ENCODE measurements at places on chromosomes 6 and 20.

- no peak for DNase-seq
These were observed 50.5 kb downstream of the BMP7 start for GRCh38 chr20:57215826-57216471.

DNA sequence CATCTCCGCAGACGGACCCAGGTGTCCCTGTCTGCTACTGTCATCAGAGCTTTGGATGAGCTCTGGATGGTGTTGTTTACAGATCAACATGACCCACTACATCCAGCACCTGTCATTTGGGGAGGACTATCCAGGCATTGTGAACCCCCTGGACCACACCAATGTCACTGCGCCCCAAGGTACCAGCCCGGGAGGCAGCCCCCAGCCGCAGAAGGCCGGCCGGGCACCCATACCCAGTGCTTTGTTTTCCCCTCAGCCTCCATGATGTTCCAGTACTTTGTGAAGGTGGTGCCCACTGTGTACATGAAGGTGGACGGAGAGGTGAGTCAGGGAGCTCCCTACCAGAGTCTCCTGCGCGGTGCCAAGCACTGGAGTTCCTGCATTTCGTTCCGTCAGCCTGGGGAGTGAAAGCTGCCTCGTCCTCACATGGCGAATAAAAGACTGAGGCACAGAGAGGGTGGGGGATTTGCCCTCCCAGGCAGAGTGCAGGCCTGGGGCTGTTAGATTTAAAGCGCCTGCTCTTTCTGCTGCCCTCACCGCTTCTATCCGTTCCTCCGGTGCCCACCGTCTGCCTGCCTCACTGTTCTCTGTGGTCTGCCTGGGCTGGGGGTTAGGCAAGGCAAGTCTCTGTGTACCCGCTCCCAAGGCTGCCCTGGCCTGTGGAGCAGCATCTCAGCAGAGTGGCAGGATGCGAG, 14.2 kb downstream of the ERGIC3 start:
- no peak for DNase-seq

GRCh38 chr6:46888031-46888430, 33.7 kb downstream of the ADGRF5 start:
- no peak for DNase-seq

DNA sequence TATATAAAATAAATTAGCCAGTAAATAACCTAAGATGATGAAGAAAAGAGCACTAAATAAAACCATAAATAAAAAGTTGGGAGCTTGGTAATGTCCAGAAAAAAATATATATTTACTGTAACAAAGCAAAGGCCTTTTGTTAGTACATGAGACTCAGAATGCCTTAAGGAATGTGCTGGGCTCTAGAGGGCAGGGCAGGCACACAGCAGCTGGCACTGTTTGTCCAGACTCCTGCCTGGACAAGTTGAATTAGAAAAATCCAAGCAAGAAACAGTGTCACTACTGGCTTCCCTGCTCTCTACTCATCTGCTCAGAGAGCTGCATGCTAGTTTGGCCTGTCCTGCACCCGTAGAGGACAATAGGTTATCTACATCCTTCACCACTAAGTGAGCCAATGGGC, 8.8 kb downstream of the DEFB129 start:
- DNase-seq = no peak

- no peak for DNase-seq
These were observed 26.8 kb downstream of the SLC17A9 start for GRCh38 chr20:62979310-62979709.

DNA sequence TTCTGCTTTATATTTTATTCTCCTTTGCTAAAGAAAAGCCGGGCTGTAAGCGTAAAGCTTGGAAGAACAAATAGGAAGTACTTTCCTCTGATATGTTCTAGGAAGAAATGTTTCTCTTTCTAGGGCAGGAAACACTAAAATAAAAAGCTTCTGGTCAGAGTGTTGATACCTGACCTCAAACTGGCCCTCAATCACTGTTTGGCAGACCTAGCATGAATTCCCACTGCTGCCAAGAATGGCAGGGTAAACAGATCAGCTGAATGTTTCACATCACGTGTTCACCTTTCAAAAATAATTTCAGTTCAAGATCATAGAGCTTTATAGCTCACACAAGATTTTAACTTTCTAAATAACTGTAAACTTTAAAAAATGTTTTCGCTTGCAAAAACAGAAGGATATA, 2.9 kb downstream of the MPC1 start:
- DNase-seq = no peak

- DNase-seq = no peak
These were observed 52.4 kb downstream of the ANKRD6 start for GRCh38 chr6:89485320-89485719.

DNA sequence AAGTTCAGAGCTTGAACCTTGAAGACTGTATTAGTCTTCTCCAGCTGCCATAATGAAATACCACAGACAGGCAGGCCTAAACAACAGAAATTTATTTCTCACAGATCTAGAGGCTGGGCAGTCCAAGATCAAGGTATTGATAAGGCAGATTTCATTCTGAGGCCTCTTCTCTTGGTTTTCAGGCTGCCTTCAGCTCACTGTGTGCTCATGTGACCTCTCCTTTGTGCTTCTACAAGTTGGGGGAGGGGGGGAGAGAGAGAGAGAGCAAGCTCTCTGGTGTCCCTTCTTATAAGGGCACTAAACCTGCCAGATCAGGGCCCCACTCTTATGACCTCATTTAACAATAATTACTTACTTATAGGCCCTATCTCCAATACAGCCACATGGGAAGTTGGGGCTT, 102.6 kb upstream of the RSPO3 start:
- no peak for DNase-seq

DNA sequence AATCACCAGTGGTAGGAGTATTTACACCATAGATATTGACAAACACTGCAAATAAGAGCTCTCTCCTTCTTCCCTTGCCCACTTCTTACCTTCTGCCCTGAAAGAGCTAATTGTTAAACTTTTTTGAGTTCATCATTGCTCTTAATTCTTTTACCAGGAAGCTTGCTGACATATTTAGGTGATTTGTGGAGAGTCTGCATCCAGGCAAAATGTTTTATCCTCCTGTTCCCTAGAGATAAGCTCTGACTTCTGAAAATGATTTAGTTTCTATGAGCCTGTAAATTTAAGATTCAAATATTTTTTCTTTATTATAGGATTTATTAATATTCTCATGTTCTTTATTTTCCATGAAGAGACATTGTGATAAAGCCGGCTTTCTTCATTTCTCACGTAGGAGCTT, 81.5 kb downstream of the ADGRB3 start:
- no peak for DNase-seq

GRCh38 chr6:111657146-111657545, 51.5 kb upstream of the TRAF3IP2 start:
- DNase-seq = no peak

- DNase-seq = peak; percentile 10
These were observed 694.6 kb downstream of the QKI start for GRCh38 chr6:164108869-164109769.

- DNase-seq = no peak
These were observed 114.2 kb upstream of the MTHFD1L start for GRCh38 chr6:150751296-150751695.

- DNase-seq = peak; percentile 53
These were observed at the start of gene PCMTD2 for GRCh38 chr20:64255361-64256281. Gene PCMTD2 (plus strand): TSS chr20:64255748. CDS start chr20:64259966, 4,218 bp downstream.

- no peak for DNase-seq
These were observed 5.8 kb downstream of the C6orf132 start for GRCh38 chr6:42136508-42137193.

- no peak for DNase-seq
These were observed 59.1 kb upstream of the NEDD9 start for GRCh38 chr6:11291582-11291981.

GRCh38 chr20:47330933-47331708, 25.4 kb downstream of the ZMYND8 start:
- no peak for DNase-seq

DNA sequence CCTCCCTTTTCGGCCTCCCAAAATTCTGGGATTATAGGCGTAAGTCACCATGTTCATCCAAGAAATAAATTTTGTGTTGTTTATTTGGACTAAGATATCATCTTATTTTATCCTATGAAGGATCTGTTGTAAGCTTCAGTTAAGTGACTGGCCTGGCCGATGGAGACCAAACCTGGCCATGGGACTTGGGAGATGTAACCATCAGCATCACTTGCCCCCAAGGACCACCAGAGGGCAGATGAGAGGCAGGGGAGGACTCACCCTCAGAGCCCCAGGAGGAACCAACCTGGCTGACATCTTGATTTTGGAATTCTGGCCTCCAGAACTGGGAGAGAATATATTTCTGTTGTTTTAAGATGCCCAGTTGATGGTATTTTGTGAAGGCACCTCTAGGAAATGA, 266.7 kb downstream of the CDH26 start:
- DNase-seq = no peak

- peak; percentile 18 for DNase-seq
These were observed at the start of gene SLC22A23 for GRCh38 chr6:3456898-3457709. Gene SLC22A23 (minus strand): TSS chr6:3457050. CDS start chr6:3456559, 491 bp downstream.

DNA sequence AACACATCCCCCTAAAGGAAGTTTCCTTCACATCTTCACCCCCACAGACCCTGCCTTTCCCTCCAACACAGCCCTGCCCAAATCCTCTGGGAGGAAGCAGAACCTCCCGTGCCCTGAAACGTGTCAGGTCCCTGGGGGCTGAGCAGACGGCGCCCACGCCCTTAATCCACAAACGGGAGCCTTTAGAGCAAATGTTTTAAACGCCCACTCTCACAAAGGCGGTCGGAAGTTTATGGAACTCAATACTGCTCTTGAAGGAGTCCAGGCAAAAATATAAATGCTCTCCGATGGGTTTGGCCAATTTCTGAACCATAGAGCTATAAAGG, 237.1 kb upstream of the AFDN start:
- DNase-seq = no peak

- DNase-seq = no peak
These were observed 15.4 kb upstream of the IYD start for GRCh38 chr6:150353445-150353844.

- no peak for DNase-seq
These were observed 6.8 kb downstream of the PCSK2 start for GRCh38 chr20:17233626-17234025.

GRCh38 chr6:158706369-158706982, 56.6 kb downstream of the SYTL3 start:
- DNase-seq = peak; percentile 14

DNA sequence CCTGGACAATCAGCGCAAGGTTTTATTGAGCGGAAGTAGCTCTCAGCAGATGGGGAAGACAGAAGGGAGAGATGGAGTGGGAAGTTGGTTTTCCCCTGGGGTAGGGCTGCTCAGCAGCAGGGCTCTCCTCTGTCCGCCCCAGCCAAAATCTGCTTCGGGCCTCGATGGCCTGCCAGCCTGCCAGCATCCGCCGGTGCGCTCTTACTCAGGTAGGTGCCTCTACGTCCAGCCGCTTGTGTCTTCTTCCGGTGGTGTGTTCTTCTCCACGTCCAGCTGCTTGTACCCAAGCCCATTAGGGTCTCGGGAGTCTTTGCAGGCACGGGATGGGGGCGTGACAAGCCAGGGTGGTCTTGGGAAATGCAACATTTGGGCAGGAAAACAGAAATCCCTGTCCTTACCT, 1340.0 kb upstream of the MAP3K7 start:
- no peak for DNase-seq

- no peak for DNase-seq
These were observed 296.5 kb downstream of the SMOC2 start for GRCh38 chr6:168737481-168737880.

GRCh38 chr20:46175127-46175494, 57.0 kb downstream of the CD40 start:
- DNase-seq = no peak

DNA sequence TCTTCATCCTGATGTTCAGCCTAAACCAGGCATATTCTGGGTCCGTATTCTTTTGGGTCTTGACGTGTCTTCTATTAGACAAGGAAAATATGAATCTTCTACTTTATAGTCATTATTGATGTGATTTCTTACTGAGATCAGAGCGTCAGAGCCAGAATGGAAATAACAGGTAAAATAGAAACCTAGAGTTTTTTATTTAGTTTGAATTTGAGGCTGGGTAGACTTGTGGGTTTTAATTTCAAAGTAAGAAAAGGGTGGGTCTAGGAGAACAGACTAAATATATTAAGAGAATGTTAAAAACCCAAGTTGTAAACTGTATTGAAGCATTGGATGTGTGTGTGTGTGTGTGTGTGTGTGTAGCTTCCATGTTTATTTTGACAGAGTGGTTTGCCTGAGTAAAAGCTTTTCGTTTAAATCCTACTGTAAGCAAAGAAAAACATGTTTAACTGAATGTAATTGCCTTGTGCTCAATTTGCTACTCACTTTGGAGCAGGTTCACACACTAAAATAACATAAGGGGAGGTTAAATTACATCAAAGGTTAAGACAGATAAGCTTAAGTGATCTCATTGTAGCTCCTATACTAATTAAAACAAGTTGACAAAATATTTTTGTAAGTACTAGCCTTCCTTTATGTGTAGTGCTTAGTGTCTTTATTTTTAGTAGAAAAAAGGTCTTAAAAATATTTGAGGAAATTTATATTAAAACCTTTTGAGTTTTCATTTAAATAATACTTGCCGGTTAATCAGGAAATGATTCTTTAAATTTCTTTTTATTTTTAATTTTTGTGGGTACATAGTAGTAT, 17.4 kb downstream of the HECA start:
- DNase-seq = no peak

DNA sequence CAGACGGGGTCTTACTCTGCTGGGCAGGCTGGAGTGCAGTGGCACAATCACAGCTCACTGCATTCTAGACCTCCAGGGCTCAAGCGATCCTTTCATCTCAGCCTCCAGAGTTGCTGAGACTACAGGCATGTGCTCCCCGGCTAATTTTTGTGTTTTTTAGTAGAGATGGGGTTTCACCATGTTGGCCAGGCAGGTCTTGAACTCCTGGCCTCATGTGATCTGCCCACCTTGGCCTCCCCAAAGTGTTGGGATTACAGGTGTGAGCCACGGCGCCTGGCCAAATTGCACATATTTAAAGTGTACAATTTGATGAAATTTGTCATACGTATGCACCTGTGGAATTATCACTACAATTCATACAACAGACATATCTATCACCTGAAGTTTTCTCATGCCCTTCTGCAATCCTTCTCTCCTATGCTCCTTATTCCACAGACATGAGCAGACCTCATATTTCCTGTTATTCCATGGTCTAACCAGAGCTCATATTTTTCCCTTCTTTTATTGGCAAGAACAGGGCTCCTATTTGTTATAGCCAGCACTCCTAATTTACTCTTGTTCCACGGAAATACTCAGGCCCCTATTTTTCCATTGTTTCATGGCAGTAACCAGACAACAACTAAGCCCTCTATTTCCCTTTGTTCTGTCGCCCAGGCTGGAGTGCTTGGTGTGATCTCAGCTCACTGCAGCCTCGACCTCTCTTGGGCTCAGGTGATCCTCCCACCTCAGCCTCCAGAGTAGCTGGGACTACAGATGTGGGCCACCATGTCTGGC, 2.2 kb upstream of the CSTL1 start:
- no peak for DNase-seq

Data from NCI-H1694 treated with DMSO at 0.1 percent for 48 hours (cell line).